ENCODE measurements at places on chromosomes 6 and 20.

- DNase-seq: no peak
Observed at GRCh38 chr6:148972481-148972880, 225.7 kb downstream of the UST start.

DNA sequence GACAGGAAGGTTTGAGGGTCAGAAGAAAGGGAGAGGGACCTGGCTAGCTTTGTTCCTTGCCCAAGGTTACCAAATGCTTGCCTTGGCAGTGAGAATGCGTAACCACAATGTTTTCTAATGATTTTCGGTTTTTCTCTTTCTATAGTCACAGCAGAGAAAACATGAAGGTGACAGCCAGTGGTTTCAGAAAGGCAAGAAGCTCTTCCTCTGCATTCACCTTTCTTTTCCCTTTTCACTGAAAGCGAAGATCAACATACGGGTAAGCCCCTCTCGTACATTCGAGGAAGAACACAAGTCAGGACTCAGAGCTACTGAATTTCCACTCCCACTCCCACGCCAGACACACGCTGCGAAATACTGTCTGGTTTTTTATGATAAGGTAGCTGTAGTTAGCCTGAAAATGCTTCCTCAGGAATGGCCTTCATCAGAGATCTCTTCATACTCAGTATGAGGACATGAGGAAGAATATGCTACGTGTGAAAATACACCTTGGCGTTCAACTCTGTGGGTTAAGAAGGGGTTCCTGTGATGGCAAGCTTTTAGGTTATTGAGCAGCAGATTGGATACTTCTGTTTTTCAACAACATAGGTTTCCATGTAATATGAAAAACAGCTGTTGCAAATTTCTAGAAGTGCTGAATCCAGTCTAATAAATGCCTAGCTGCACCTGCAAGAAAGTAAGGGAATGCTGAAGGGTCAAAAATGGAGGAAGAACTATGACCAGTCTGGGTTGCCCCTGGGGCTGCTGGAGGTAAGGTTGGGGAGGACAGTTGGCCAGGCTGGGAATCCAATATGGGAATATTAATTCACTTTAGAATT is 7.4 kb upstream of the CD83 start:
- no peak for DNase-seq

GRCh38 chr6:43695215-43695966 is 7.8 kb upstream of the MRPS18A start:
- DNase-seq: no peak

DNA sequence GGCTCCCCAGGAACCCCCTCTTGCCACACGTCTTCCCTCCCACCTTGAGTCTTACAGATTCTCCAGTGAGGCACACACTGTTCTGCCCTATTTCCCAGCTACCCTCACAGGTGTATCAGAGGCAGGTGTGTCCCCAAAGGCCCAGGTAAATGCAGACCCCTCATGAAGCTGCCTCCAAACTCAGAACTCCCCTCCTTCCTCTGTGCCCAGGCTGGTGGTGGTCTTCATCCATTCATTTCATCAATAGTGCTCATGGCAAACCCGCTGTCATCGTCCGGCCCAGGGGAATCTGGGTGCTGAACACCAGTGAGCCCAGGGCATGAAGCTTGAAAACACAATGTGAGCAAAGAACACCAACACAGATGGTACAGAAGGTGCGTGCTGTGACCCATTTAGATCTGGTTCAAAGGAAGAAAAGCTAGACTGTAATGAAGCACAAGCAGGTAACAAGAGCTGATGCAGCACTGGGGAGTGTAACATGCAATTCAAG is 213.1 kb downstream of the SYNDIG1 start:
- DNase-seq: no peak

- DNase-seq: no peak
Observed at GRCh38 chr6:36110050-36110449, 20.3 kb upstream of the MAPK13 start.

DNA sequence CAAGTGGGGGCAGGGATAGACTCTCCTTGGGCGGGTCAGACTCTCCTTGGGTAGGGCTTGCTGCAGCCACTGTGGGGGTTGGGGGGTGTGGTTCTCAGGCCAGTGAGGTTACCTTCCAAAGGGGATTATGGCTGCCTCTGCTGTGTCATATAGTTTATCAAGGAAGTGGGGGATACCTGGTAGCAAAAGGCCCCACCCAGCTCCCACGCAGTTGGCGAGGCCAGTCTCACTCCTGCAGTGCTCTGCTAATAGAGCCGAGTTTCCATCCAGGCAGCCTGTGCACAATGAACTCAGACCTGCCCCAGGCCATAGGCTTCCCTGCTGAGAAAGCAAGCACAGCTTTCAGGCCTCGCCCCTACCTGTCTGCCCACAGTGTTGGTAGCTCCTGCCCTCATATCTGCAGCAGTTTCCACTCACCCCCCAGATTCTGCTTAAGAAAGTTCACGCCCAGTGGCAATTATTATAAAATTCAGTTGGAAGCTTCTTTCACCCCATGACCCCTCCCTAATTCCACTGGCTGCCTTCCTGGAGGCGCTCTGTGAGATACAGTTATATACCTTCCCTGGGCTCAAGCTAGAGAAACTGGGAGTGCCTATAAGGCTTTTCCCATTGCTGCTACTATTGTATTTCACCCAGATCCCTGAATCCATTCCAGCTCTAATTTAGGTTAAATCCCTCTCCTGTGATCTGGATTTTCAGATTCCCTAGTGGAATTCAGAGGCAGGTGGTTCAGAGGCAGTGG is 56.1 kb downstream of the HDDC2 start:
- no peak for DNase-seq

DNA sequence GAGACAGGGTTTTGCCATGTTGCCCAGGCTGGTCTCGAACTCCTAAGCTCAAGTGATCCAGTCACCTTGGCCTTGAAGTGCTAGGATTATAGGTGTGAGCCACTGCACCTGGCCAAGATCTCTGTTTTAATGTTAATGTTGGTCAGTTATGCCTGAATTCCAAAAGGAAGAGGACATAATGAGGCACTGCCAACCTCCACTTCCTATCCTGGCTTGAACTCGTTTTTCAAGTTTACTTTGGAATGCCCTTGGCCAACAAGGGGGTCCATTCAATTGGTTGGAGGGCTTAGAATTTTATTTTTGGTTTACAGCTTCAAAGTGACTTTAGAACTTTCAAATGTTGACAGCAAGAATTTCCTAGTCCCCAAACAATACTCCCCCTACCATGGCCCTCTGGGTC is 29.8 kb downstream of the DNAAF9 start:
- DNase-seq: no peak

DNA sequence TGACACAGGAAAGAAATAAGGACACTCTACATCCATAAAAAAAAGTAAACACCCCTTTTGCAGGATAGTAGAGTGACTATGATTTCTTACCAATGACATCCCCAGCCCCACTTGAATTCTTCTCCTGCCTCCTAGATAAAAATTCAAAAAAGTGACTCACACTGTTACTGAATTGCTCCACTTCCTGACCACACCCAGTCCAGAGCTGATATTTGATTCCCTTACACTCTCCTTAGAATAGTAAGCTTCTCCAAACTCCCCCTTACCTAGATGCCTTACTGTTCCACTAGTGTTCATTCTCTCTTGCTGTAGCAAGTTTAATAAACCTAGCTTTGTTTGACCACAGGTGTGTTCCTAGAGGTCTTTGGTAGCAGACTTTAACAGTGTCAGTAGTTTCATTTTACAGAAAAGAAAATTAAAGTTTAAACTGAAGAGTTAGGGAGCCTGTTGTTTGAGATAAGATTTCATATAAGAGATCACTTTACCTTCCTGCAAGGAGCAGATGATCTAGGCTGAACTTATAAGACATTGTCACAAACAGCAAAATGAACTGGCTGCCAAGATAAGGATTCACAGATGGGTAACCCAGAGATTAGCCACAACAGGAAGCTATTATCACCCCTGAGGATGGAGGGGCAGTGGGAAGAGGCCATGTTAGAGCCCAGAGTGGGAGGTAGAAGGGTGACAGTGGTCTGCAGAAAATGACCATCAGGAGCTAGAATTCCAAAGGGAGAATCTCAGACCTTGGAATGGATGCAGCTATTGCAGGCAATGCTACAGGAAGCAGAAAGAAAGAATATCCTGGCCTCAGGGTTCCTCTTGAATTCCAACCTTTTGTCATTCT is 28.4 kb upstream of the BTN3A2 start:
- DNase-seq: no peak

GRCh38 chr6:19830171-19830570 is 7.0 kb upstream of the ID4 start:
- DNase-seq: no peak

GRCh38 chr20:3237958-3238615 is 903 bp downstream of the SLC4A11 start:
- DNase-seq: no peak

DNA sequence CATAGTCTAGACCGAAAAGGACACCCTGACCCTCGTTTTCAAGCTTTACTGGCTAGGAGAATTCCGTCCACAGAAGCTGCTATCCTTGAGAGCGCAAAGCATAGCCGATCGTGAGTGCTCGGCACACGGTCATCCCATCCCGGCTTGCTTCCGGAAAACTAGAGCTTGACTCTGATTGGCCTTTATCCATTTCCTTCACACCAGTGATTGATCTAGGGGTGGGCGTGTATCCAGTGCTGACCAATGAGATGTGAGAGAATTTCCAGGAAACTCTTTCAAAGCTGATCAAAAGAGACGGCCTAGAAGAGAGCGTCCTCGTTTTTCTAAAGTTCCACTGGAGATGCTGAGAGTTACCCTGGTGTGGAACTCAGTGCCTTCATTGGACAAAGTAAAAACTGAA is 41.0 kb upstream of the NFATC2 start:
- no peak for DNase-seq
